ENCODE measurements at places on chromosomes 2 and 18.

DNA sequence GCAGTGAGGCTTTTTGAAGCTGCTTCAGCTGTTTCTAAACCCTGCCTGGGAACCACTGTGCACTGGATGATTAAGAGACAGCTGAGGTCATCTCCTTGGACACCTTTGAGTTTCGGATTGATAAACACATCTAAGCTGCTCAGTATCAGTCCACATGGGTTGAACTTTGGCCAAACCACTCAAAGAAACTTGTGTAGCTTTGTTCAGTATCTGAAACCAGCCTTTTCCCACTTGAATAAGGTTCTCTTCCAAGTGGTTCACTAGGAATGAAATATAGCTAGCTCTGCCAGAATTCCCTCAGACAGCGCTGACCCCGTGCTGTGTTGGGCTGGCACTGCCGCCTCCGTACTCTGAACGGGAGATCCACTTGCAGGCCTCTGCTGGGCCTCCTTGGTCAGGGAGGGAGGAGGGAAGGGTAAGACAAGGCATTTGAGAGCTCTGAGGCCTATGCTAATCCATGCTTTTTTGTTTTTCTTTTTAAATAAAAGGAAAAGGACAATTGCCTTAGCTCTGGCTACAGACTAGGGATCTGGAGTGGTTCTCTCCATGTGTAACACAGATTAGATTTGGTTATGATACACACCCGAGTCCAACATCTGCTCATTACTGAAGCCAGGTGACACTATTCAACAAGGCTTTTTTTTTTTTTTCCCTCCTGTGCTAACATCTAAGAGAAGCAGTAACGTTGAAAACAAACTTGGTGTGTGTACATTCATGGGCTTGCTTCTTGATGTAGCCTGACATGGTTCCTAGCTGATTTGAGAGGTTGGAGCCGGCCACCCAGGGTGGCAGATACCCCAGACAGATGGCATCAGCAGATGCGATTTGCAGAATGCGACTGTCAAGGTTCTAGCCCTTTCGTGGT lies 67.7 kb downstream of the NCK2 start:
- DNase-seq = no peak

DNA sequence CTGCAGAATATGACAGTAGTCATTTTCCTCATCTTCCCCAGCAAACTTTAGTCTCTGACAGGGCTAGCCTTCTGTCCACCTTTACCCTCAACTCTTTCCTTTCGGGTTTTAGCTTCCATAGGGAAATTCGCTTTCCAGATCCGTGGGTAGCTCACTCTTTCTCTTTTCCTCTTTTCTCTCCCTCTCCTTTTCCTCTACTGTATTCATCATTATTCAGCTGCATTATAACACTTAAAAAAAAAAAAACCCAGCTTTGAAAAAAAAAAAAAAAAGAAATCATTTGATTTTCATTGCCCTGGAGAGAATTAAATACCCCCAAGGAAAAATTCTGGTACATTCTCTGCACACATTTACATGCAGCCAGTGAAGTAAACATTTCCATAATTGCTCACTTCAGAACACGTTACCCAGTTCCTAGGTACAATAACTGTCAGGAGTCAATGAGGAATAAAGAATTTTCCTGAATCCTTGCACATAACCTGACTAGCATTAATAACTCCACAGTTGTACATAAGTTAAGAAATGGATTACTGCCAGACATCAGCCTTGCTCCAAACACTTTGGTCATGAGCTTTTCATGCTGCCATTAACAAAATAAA lies 63.5 kb downstream of the ZNF521 start:
- no peak for DNase-seq

- DNase-seq = no peak
Observed at GRCh38 chr2:20181761-20182160, 43.2 kb downstream of the SDC1 start.

DNA sequence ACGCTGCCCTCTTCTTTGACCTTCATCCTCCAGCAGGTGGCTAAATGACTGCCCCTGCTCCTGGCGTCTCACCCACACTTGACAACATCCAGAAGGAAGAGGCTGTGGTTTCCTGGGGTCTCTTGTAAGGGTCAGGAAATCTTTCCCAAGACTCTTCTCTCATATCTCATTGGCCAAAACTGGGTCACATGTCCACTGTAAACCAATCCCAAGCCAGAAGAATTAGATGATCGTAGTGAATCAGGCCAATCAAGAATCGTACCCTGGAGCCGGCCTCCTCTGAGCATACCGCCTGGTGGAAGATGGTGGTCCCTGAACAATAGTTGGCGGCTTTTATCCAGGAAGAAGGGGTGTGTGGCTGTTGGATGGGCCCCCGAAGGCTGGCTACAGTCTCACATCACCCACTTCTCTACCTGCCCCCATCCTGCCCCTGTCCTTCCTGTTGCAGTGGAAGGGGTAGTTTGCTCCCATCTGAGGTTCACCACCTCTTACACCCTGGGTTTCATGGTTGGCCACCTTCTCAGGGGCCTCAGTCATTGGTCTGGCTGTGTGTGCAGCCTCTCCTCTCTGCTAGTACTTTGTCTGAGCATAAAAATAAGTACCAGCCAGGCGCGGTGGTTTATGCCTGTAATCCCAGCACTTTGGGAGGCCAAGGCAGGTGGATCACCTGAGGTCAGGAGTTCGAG lies 3.8 kb downstream of the SAG start:
- DNase-seq = no peak

- no peak for DNase-seq
Observed at GRCh38 chr2:120884472-120885290, 149.0 kb downstream of the GLI2 start.

- DNase-seq = no peak
Observed at GRCh38 chr18:11785444-11786055, 65.7 kb upstream of the CHMP1B start.

- no peak for DNase-seq
Observed at GRCh38 chr2:38533757-38534545, 68.8 kb downstream of the HNRNPLL start.

DNA sequence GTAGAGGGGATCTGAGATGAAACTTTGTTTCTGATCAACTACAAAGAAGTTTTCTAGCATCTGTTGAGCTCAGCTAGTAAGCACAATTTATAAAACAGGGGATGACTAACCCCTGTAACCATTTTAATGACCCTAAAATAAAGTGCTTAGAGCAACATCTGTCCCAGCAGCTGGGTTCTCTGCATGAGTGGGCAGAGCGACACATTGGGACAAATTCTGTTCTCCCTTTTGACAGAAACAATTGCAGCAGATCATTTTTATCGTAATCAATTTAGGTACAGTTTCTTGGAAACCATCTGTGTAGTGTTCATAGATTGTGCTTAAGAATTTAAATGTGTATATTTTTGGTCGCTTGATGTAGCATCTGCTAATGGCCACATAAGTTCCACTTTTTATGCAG lies 678.0 kb downstream of the RNF144A start:
- no peak for DNase-seq

DNA sequence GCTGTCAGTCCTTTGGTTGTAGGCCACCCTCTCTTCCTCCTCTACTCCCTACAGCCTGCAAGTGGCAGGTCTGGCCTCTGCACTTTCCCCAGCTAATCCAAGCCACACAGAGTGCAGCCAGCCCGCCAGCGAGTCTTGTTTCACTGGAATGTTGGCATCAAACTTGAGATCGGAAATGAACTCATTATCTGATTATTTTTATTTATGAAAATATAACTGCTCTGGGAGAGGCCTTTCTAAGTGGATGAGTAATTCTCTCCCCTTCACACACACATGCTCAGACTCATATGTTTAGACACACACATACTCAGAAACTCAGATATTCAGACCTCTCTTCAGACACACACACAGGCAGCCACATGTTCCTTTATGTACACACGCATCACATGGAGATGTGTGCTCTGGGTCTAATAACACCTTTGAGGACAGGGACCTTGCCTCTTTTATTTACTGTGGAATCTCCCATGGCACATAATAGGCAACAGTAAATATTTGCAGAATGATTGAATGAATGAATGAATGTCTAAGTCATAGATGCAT lies 151.3 kb downstream of the ZFP36L2 start:
- peak; percentile 72 for DNase-seq

DNA sequence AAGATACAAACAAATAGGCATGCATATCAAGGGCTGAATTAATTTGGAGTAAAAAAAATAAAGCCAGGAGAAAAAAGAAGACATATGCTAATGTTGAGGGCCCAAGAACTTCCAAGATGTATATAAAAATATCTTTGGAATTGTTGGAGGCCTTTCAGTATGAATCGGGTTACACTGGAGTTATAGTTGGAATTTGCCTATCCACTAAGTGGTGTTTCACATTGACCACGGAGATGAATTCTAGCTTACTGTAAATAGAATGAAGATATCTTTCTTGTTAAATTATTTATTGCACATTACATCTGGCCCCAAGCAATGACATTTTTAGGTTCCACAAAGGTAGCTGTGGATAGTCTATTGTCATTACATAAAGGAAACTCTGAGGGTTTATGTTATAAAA lies 38.5 kb upstream of the TRIB2 start:
- no peak for DNase-seq

- no peak for DNase-seq
Observed at GRCh38 chr2:231991664-231992063, 30.2 kb downstream of the DIS3L2 start.

- peak; percentile 86 for DNase-seq
Observed at GRCh38 chr2:43024515-43025011, 201.8 kb downstream of the ZFP36L2 start.

DNA sequence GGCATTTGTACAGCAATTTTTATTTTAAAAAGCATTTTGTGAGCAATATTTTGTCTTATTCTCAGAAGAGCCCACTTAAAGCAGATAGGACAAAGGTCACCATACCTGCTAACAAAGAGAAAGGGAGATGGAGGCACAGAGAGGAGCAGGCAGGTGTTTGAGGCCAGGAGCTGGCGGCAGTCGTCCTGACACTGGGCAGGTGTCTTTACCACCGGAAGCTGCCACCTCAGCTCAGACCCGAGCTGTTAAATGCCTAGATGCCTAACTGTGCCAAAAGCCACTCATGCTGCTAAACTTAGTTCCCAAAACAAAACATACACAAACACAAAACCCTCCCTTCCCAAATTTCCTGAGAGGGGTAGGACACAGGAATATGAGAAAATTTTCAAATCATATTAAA lies 120.9 kb downstream of the CNTNAP5 start:
- DNase-seq = no peak

DNA sequence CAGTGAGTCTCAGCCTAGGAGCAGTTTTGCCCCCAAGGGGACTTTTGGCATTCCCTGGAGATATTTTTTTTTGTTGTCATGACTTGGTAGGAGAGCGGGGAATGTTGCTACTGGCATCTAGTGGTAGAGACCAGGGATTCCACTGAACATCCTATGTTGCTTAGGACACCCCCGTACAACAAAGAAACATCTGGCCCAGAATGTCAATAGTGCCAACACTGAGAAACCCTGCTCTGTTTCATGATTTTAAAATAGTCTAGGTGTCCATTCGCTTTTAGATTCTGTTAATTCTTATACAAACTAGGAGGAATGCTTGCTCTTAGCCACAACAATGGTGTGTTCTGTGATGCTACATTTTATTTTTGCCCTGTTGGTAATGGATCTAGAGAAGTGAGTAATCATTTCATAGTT lies 225.8 kb upstream of the SIX3 start:
- DNase-seq = peak; percentile 1

GRCh38 chr18:80034068-80034851 lies at the start of gene RBFA:
Gene RBFA, plus strand, starts transcription at chr18:80034434. Its CDS starts 62 bp downstream, at chr18:80034496.
- DNase-seq = peak; percentile 97

DNA sequence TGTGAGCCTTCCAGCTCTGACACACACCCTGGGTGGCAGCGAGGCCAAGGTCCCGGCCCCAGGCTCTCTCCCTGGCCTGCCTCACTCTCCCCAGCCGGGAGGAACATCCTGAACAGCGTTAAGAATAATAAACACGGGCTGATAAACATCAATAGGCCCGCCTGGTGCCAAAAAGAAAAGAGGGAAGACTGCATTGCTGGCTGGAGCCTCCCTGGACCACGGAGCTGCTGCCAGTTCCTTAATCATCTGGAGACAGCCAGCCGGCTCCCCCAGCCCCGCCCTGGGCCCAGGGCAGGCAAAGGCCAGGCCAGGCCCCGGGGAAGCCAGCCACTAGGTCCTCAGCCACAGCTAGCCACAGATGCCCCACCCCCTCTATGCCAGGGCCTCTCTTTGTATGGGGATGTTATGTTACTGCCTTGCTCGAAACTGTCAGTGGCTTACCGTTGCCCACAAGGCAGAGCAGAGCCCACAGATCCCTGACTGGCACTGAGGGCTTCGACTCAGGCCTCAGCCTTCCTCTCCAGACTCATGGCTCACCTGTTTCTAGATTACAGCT lies 293.7 kb downstream of the DYSF start:
- DNase-seq = peak; percentile 29

DNA sequence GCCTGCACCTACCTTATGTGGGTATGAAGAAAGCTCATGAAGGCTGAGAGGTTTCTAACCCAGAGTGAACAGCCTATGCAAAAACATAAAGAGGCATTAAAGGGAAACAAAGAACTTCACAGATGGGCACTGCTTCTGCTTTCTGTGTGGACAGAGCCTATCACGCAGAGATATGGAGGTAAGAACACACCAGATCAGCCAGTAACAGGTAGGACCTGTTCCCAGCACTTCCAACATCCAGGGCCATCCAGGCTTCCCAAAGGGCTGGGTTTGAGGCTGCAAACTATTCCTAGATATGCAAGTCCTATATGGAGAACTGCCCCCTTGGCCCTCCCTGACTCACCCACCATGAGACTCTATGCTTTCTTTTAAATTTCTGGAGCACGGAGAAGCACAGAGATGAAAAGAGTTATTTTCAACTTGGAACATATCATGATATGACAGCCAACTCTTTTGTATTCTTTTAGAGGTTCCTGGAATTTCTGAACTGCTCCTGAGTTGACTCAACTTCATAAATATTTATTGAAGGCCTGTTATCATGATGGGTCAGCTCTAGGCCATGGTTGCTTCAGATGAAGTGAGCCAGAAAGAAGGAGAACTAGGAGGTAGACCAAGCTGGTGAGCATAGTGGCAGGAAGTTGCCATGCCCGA lies 77.4 kb upstream of the PPP1CB start:
- no peak for DNase-seq

- no peak for DNase-seq
Observed at GRCh38 chr2:58055033-58055786, 8.6 kb downstream of the VRK2 start.

GRCh38 chr2:48483916-48484315 lies 46.0 kb upstream of the STON1 start:
- no peak for DNase-seq

DNA sequence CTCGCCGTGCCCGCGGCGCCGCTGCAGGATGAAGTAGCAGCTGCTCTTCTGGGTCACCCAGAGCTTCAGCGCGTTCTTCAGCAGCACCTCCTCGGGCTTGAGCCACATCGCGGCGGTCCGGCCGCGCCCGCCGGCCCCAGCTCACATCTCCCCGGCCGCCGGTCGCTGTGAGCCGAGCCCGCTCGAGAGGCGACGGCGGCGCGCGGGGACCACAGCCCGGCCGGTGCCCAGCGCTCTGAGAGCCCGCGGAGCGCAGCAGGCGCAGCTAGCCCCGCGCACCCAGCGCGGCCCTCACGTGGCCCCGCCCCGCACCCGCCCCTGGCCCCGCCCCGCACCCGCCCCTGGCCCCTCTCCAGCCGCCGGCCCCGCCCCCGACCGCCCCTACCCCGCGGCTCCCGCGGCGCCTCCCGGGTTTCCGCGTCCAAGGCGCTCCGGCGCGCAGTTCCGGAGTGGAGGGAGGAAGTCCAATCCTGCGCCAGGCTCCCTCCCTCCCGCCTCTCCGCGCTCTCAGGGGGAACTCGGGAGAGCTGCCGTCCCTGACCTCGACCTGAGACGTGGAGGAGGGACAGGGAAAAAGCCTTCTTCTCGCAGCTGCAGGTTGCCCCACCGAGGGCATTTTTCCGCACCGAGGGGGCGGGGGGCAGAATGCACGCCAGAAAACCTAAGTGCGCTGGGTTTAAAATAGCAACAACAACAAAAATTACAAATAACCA lies at the start of gene TBC1D8:
Gene TBC1D8, minus strand, starts transcription at position 237 of the 713 bp plus-strand sequence. Its CDS starts 129 bp downstream, at position 108.
- peak; percentile 83 for DNase-seq

Data from Calu3 (cell line).